KG1 (cell line): ENCODE measurements at places on chromosomes 1 and 21.
A peak's percentile ranks its signal among the peaks of the same experiment; 100 is the strongest.

- DNase-seq = no peak
Observed at GRCh38 chr1:180936110-180937011, 23.7 kb downstream of the KIAA1614 start.

DNA sequence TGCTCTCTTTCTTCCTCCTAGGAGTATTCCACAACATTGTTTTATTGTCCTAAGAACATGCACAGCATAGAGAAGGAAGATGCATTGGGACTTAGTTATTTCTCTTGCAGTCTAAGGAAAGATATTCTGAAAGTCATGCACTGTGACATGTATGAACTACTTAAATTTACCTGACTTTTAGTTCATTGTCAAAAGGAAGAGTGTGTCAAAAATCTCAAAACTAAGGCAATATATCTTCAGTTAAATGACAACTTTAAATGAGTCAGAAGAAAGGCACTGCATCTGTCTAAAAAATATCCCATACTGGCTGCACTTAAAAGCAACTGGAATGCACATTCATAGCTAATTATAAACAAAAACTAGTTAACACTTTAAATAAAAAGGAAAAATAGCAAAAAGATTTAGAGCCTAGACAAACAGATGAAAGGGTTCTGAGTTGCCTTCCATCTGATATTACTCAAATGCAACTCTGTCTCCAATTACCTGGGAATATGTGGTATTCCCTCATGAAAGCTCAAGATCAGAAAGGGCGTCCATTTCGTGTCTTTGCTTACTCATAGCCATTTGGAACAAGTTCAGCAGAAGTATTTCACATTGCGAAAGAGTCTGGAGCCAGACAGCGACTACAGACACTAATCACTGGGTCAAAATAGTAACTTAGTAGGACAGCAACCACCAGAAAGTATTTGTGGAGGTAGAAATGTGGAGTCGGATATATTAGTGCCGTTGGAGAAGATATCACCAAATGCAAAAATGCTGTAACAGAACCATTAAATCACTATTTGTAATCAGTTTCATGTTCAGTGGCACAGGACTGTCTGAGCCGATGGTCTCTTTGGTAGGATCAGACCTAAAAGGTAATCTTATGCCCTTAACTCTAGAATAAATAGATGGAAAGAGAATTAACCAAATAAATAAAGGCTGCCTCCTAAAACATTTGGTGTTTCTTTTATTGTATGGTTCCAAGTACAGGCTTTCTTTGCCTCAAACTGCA lies 225.7 kb downstream of the GREM2 start:
- no peak for DNase-seq

DNA sequence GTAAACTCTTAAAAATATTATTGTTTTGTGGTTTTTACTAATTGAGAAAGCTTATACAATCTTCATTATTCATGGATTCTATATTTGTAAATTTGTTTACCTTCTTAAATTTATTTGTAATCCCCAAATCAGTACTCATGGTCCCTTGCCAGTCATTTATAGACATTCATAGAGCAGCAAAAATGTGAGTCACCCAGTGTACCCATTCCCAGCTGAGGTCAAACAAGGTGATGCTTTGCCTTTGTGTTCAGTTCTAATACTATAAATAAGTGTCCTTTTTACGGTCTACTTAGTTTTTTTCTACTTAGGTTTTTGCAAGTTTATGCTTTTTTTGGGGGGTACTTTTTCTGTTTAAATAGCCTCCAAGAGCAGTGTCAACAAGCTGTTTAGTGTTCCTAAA lies 36.1 kb downstream of the SORT1 start:
- DNase-seq = no peak

- no peak for DNase-seq
Observed at GRCh38 chr1:218380125-218380977, 35.2 kb downstream of the TGFB2 start.

DNA sequence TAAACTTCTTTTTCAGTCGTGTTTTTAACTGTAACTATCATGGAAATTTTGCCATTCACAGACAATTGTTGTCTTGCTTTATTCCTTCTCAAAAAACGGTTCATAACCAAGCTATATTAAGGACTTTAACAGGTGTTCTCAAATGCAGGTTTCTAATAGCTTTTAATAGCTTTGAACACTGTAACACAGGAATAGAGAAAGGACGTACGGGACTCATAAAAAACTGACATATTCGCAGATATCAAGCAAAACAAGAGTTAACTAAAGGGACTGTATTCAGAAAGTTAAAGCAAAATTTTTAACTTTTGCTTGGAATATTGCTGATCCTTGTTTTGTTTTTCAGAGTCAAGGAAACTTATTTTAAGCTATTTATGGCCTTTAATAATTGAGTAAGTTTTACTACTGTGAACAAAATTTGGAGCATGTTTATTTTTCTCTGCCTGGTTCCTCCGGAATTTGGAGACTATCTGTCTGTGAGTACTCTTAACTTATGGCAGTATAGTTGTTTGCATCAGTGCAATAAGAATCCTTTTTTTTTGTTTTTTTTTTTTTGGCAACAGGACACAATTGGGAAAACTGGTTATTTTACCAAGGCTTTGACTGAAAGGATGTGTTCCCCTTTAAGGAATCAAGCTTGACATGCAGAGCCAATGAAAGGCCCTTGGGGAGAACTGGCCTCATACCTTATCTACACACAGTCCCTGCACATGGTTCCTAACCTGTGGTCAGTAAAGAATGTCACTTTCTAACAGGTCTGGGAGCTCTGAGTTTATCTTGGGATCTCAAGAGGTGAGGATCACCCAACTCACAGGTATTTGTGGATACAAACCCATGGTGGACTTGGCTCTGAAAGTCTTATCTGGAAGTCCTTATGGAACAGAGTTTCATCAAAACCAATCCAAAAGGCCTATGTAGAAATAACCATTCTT lies 5.8 kb upstream of the CD46 start:
- no peak for DNase-seq

DNA sequence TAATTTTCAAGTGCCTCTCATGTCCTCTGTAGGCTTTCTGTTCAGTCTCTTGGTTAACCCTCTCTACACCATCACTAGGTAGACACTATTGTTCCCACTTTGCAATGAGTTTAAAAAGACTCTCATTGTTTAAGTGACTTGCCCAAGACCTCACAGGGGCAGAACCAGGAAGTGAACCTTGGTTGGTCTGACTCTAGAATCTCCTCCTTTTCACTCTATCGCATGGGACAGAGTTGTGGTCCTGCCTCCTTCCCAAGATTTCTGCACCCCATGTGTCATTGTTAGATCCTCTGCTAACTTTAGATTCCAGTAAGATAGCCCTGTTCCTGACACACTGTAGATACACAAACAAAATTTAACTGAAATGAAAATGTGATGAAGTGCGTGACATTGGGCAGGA lies 481.7 kb upstream of the USP24 start:
- no peak for DNase-seq

DNA sequence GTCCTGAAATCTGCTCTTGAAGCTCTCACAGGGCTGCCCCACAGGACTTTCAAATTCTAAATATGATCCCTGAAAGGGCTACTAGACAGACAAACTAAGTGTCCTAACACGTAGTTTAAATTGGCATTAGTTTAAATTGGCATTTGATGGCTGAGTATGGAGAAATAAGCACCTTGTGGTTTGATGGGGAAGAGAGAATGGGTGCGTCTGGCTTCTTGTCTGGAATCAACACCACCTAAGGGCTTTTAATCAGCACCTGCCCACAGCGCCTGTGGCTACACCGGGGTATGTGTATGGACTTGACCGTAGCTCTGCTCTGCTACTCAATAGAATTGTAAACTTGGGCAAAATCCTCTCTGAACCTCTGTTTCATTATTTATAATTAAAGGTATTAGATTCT lies 5.7 kb upstream of the LAMB3 start:
- DNase-seq = no peak

- no peak for DNase-seq
Observed at GRCh38 chr1:227557962-227558725, 5.2 kb upstream of the ZNF678 start.

DNA sequence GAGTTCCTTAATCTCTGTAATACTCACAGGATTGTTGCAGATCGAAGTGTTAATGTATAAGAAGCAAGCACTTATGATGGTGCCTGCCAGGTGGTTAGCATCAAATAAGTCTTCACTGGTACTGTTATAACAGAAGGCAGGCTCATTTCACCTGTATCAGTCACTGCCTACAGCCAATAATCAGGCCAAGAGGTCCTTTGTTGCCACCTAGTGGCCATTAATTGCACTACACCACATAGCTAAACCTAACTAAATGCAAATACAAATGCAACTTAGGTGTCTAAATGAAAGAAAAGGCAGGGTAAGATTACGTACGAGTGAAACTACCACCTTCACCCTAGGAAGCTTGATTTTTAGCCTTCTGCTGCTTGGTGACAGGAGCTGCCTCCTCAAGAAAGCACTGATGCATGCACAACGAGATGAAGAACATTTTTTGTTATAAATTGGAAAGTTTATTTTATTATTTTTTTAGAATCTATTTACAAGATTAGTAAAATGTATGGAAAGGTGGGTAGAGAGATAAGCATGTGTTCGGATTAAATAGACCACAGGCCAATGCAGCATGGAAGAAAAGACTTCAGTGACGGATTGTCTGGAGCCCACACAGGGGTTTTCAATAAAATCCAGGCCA lies 334.8 kb upstream of the CAMK1G start:
- DNase-seq = peak; percentile 28

DNA sequence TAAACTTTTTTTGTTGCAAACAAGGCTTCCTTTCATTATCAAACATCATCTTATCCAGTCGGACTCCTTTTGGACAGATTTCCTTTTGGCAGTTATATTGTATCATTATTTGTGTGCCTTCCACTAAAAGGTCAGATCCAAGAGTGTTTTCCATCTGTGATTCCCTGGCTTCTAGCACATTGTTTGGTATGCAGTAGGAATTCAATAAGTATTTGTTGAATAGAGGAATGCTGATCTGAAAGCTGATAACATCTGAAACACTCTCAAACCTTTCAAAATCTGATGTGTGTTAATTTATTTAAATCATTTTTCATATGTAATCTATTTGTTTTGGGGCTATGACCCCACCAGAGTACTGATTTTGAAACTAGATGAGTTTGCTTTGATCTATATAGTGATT lies 39.0 kb downstream of the NDC1 start:
- DNase-seq = no peak

GRCh38 chr1:29839726-29840125 lies 603.4 kb downstream of the PTPRU start:
- DNase-seq = no peak

- DNase-seq = no peak
Observed at GRCh38 chr1:167704715-167705114, 17.1 kb upstream of the MPZL1 start.

- DNase-seq = no peak
Observed at GRCh38 chr1:247656221-247656875, 23.2 kb downstream of the OR13G1 start.

- no peak for DNase-seq
Observed at GRCh38 chr1:12049616-12050015, 13.5 kb upstream of the TNFRSF8 start.

GRCh38 chr1:235206533-235207208 lies 45.6 kb upstream of the RBM34 start:
- no peak for DNase-seq

DNA sequence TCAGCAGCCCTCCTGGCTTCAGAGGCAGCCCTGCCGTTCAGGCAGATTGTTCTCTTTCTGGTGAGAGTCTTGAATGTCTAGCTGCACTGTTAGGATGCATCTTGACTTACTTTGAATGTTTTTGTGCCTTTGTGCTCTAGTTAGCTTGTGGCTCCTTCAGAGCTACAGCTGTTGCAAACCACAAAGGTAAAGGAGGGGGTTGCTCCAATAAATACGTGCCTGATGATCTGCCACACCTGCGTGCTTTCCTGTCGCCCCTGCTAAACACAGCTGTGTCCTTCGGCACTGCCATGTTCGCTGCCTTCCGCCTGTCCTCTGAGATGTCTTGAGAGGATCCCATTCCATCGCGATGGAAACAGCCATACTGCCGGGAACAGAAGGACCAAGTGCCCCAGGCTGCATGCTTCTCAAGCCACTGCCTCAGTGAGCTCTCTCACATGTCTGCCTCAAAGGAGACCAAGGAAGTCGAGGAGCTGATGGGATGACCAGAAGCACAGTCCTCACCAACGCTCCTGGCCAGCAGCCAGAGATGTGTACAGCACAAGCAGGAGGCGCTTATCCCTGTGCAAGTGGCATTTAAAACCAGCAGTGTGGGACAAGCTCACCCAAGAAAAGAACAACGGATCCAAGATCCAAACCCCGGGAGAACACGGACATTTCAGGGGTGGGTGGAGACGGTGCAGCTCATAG lies 12.0 kb upstream of the SMIM12 start:
- no peak for DNase-seq

DNA sequence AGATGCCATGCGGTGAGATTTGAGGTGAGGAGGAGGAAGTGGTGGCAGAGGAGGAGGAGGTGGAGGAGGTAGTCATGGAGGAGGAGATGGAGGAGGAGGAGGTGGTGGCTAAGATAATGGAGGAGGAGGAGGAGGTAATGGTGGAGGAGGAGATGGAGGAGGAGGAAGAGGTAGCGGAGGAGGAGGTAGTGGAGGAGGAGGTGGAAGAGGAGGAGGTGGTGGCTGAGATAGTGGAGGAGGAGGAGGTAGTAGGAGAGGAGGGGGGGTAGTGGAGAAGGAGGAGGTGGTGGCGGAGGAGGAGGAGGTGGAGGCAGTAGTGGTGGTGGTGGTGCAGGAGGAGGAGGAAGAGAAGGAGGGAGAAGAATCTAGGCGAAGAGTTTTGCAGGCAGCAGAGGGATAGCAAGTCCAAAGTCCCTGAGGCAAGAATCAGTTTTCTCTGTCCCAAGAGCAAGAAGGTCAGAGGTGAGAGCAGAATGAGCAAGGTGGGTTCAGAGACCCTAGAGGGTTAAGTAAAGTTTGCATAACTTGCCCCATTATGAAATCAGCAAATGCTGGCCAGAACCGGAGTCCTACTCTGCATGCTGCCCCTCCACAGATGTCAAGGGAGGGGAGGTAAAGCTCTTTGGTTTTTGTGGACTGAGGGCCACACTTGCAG lies 38.9 kb upstream of the GNPAT start:
- no peak for DNase-seq

DNA sequence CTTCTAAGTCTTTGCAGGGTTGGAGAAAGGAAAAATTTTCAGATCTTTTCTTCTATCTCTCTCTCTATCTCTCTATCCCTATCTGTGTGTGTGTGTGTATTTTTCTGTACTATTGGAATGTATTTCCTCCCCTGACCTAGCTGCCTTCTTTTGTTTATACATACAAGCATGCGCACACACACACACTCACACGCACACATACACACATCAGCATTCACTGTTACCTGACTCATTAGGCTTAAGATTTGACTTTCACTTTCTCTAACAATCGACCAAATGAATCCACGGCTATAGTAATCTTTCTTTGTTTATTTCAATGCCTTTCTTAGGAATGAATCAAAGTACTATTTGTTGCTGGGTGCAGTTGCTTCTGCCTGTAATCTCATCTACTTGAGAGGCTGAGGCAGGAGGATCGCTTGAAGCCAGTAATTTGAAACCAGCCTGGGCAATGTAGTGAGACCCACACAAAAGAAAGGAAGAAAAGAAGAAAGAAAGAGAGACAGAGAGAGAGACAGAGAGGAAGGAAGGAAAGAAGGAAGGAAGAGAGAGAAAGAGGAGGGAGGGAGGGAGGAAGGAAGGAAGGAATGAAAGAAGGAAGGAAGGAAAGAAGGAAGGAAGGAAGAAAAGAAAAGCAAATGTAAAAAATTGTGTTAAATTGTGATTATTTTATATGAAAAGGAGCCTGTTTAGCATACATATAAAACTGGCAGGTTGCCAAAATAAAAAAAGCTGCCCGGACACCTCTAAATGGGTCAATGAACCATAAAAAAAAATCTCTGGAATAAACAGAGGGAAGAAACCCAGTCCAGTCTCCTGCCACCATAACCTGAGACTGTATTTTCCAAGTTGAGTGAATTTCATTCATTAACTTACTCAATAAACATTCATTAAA lies 206.8 kb downstream of the ZNF326 start:
- DNase-seq = no peak
